Cardiac muscle cell (in vitro differentiated cells and primary cell): ENCODE measurements at places on chromosomes 1 and 21. TPM values are rescaled to one million over a fixed set of nuclear protein-coding genes. Genes with fewer than 3 reads are reported as not detected.

- no peak for DNase-seq
Measured at GRCh38 chr1:46558141-46558963, 6.9 kb upstream of the KNCN start.

DNA sequence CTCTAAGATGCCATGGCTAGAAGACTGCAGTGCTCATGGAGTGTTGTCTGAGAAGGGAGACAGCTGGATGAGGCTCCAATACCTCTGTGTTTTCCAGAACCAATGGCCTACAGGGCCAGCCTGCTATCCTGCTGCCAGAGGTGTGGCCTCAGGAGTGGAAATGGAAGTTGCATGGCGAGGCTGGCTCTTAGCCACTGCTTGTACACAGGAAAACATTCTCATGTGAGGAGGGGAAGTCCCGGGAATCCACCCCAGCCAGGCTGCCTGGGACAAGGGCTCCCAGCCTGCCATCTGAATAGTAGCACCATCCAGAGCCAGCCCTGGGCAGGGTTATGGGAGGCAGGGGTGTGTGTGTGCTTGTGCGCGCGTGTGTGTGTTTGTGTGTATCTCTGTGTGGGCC lies 56.5 kb downstream of the SDC3 start:
- peak; percentile 86 for DNase-seq

- DNase-seq: no peak
Measured at GRCh38 chr1:96087719-96088118, 633.9 kb upstream of the PTBP2 start.

DNA sequence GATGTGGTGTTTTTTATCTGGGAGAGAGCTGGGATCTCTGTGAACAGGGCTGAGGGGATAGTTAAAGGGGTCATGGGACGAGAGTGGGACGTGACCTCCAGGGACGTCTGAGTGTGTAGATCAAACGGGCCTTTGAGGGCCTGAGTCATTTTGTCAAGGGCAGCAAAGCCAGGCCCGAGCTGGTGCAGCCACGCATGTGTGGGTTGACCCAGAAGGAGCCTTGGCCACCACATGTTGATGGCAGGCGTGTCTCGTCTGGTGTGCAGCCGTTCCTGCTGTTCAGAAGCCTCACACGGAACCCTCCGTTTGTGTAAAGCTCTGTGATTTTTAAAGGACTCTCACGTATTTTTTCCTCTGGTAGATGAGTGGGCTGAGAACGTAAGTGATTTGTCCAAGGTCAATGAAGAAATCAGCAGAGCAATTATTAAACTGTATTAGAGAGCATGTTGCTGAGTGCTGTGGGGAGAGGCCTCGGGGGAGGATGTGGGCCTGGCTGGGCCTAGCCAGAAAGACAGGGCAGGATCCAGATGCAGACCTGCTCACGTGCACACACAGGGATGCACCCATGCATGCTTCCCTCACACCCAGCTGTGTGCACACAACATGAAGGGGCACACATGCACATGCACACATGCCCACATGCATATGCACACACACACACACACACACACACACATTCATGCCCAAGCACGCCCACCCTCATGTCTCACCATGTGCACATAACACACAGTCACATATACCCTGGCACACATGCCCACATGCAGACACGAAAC lies 89.8 kb downstream of the AJAP1 start:
- no peak for DNase-seq

DNA sequence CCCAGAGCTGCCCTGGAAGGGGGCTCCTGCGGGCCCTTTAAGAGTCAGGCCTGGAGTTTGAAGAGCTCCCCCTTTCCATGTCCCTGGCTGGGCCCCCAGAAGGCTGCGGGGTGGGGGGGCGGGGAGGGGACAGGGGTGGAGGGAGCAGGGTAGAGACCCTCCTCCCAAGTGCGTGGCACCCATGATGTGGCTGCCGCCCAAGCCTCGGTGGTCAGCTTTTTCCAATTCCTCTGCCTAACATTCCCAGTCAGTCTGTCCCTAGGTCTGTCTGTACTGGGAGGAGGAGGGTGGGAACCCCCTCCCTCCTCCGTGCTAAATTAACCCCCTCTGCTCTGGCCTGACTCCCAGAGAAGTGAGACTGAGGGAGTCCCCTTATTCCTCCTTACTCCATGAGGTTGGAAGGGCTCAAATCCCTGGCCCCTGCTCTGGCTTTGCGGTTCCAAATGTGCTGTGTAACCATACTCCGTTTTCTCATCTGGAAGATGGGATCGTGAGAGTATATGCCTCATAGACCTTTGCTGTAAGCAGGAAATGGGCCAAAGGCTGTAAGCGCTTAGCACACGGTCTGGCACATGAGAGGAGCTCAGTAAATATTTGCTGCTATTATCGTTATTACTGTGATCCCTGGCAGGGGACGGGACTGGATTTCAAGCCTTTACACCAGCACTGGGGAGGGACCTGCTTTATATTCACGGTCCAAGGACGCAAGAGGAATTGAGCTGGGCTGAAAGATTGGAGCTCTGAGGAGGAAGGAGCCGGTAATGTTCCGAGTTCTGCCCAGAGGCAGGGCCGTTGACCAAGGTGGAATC lies 658 bp upstream of the COL16A1 start:
- DNase-seq: peak; percentile 72

- DNase-seq: no peak
Measured at GRCh38 chr1:193417945-193418744, 231.7 kb upstream of the B3GALT2 start.

DNA sequence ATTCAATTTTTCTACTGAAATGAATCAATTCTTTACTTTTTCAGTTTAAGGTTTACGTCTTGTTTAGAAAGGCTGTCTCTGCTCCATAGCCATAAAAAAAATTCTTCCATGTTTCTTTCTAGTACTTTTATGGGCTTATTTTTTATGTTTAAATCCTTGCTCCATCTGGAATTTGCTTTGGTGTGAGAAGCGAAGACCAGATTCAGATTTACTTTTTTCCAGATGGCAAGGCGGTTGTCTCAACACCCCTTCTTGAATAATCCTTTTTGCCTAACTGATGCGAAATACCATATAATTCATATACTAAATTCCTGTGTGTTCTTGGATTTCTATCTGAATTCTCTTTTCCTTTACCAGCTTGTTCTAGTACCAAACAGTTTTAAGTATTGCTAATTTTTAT lies 101.5 kb downstream of the C1orf94 start:
- no peak for DNase-seq

DNA sequence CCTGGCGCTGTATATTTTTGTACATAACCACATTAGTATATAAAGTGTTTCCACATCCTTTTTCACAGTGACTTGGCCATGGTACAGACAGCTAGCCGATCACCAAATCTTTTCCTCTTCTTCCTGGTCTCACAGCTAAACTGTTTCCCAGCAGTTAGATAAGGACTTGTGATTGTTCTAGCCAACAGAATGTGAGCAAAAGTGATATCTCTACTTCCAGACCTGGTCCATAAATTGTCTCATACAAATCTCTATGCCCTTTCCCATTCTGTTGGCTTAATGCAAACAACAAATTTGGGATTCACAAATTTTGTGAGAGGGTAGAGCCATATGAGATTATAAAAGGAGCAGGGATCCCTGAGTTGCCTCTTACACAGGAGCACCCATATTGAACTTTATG lies 19.5 kb downstream of the PAFAH2 start:
- no peak for DNase-seq

DNA sequence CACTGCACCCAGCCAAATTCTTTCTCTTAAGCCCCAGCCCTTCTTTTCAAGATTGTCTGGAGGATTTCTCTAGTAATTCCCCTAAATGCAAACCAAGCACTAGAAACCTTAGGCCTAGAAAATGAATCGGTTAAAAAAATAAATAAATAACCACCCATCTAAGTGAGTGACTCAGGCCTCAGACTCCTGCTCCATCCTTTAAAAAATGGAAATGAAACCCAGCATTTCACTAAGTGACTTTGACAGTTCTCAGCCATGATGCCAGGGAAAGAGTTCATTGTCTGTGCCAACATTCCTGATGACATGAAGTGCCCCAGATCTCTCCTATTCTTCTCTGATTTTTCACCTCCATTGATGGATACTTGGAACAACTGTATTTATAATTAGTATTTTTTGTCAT lies 415.2 kb upstream of the DAB1 start:
- DNase-seq: no peak

DNA sequence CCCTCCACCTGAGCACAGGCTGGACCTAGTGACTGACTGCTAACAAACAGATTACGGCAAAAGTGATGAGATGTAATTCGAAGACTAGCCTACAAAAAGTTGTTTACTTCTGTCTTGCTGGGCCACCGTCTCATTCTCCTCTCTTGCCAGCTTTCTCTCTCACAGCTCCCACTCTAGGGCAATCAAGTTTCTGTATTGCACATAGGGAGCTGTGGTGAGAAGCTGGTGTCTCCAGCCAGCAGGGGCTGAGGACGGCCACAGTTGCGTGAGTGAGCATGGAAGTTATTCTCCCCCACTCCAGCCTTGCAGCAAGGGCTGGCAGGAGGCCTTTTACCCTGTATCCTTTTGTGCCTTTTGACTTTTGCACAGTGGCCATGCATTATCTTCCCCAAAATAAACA lies 8.6 kb upstream of the COL6A2 start:
- no peak for DNase-seq

The CLCNKB gene
- 19.0 and 55.6 TPM in 2 replicates for total RNA-seq
